Pancreas (tissue), 10 donors: ENCODE measurements at places on chromosomes 1 and 21. TPM values are rescaled to one million over a fixed set of nuclear protein-coding genes. Genes with fewer than 3 reads are reported as not detected.

The C1orf210 gene
- polyA plus RNA-seq, result 5.7 TPM

DNA sequence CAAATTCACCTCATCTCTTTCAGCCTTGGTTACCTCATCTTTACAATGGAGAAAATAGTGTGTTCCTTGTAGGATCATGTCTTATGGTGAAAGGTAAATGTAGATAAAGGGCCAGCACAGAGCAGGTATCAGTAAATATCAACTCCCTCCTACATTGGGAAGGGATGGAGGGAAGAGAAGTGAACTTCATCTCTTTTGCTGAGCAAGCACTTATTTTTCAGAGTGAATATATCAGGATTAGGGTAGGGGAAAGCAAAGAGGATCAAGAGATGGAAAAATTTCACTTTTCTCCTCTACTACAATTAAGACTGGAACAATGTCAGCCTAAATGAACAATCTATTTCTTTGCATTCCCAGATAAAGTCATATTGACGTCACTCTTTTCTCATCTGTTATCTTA, 193.8 kb upstream of the JUN start:
- no peak for DNase-seq

The CHRM3 gene
- polyA plus RNA-seq, result 10.3 TPM

GRCh38 chr1:177862916-177863315, 106.9 kb downstream of the SEC16B start:
- DNase-seq, result no peak

The MYOG gene
- 0.07 TPM for polyA plus RNA-seq

GRCh38 chr1:11525516-11525915, 46.6 kb downstream of the DISP3 start:
- no peak for DNase-seq

GRCh38 chr21:38178653-38179470, 77.9 kb upstream of the KCNJ15 start:
- DNase-seq, result no peak

DNA sequence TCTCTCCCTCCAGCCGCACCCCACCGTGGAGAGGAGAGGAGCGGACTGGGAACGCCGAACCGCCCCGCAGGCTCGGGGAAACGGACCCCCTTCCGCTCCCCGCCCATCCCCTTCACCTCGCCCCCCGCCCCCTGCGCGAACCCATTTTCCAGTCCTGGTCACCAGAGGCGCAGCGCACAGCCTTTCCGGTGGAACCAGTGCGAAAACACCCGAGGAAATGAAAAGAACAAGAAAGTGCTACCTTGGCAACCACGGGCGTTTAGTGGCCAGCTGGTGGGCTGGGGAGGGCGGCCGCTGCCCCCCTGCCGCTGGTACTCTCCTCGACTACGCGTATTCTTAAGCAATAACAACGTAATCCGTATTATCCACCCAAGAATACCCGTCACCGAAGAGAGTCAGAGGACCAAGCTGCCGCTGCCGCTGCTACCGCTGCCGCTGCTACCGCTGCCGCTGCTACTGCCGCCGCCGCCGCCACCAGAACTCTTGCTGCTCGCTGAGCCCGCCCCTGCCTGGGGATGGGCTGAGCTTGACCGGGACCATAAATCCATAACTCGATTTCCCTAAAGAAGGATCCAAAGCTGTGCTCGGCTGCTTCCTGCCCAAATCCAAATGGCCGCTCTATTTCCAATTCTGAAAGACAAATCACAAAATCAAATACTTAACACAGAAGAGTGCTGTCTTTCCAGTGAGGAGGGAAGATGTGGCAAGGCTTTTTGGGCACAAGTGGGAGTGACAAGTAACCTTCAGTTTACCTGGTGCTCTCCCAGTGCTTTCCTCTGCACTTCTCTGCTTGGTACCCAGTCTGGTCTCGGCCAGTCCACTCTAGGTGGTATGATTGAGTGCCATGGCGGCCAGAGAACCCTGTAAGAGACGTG, 125.2 kb upstream of the DPYD start:
- DNase-seq, result no peak
